Central memory CD4-positive, alpha-beta T cell (primary cell): ENCODE measurements at places on chromosomes 12 and 14.

DNA sequence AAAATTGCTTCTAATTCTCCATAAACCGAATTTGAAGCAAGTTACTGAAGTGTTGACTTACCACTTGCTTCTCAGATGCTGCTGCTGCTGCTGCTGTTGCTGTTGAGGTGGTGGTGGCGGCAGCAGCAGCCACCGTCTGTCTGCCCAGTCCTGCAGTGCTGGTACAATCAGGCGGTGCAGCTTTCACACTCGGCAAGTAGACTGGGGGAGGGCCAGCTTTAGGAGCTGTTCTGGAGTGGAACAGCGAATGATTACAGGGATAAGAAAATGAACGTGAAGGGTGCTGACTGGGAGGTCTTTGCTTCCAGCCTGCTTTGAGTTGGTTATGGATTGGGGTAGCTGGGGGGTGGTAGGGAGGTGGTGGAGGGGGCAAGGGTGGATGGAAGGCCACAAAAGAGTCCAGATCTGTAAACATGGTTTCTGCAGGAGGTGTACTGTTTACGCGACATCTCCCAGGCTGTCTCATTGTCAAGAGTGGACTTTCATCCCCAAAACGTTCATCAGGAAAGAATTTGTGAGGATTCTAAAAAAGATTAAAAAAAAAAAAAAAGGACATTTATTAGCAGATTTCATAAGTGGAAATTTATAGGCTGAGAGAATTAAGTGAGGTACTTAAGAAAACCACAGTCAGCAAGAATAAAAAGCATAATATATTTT, 38.8 kb downstream of the UBR7 start:
- DNase-seq = no peak

DNA sequence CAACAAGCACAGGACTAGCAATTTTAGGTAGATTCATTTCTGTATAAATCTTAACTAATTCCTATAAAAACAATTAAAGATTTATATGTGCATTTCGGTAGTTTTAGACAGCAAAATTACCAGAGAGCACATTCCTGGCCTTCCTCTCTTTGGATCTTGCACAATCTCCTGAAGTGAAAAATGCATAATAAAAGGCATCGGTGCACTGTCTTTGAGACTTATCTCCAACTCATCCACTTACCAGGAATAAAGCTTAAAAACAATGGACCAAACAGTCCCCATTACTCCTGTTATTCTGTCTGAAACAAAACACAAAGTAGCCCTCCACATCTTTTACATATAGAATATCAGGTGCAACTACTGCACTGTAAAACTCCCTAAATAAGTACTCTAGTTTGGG, 69.3 kb downstream of the HECTD1 start:
- DNase-seq = no peak

- DNase-seq = no peak
Observed at GRCh38 chr12:98470469-98471082, 44.8 kb upstream of the TMPO start.

DNA sequence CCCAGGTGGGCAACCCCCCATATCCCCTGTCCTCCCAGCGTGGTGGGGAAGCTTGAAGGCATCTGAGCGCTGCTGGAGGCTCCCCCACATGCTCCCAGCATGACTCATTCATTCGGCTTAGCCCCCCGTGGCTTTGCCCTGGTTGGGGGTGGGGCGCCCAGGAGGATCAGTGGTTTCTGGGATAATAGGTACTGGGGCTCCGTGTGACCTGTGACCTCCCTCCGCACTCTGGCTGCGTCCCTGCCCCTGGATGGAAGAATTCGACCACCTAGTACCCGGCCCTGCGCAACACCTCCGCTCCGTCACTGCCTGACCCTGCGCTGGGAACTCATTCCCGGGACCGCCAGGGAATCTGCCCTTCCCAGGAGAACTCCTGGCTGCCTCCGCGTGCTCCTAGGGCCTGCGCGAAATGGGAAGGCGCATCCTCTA, 120.1 kb downstream of the AACS start:
- DNase-seq = no peak

DNA sequence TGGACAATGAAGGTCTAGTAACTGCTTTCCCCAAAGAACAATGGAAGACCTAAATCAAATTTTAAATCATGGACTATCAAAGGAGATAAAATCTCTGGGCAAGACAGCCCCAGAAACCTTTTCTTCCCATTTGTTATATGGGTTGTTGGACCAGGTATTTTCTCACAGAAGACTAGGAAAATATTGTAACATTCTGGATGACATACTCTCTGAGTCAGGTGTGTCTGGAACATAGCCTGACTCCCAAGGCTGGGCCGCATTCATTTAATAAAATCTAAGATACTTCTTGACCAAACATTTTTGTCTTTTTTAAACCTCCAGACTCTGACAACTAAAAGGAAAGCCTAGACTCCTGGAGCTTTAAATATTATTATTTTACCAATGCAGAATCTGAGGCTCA, 87.9 kb downstream of the ATP23 start:
- no peak for DNase-seq

- DNase-seq = no peak
Observed at GRCh38 chr12:114852976-114853529, 169.1 kb upstream of the TBX3 start.

- DNase-seq = no peak
Observed at GRCh38 chr12:15689751-15690191, 99.4 kb downstream of the EPS8 start.

- DNase-seq = no peak
Observed at GRCh38 chr14:94423453-94424056, 29.0 kb downstream of the SERPINA11 start.

- no peak for DNase-seq
Observed at GRCh38 chr12:31339831-31340622, 14.1 kb upstream of the SINHCAF start.

GRCh38 chr14:58299401-58300330, 1.3 kb downstream of the ARID4A start:
- no peak for DNase-seq

- DNase-seq = no peak
Observed at GRCh38 chr12:124109760-124110159, 136.7 kb downstream of the ZNF664 start.

GRCh38 chr12:112236386-112236785, 111.0 kb downstream of the TRAFD1 start:
- no peak for DNase-seq

DNA sequence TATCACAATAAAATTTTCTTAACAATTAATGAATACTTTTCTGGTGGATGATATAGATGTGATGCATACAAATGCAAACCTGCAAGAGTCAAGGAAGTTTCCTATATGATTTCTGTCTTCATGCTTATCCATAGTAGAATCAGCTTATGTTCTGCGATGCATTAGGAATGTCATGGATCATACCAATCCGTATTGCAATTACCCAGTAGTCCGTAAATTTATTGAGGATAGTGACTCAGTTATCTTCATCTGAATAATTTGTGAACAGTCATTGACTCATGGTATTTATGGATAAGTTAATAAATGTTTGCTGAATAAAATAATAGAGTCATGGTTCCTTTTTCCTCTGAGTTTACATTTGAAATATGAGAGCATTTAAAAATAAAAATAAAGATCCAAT, 483.4 kb downstream of the LRFN5 start:
- DNase-seq = no peak

- DNase-seq = peak; percentile 68
Observed at GRCh38 chr12:82687021-82688011, 610 bp downstream of the TMTC2 start.
